Esophagus squamous epithelium (tissue), 5 donors: ENCODE measurements at places on chromosomes 5 and 9.
A peak's percentile ranks its signal among the peaks of the same experiment; 100 is the strongest.

- DNase-seq, result no peak
These were observed 101.9 kb downstream of the NFIB start for GRCh38 chr9:14212077-14212476.

DNA sequence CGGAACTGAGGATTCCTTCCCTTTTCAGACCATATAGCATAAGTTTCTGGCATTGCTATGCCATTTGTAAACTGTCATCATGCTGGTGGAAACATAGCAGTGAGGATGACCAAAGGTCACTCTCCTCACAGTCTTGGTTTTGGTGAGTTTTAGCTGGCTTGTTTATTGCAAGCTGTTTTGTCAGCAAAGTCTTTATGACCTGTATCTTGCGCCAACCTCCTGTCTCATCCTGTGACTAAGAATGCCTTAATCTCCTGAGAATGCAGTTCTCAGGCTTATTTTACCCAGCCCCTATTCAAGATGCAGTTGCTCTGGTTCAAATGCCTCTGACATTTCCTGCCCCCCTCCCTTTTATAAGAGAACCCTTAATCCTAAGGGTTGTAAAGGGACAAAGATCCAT lies 26.7 kb upstream of the GRIA1 start:
- no peak for DNase-seq

DNA sequence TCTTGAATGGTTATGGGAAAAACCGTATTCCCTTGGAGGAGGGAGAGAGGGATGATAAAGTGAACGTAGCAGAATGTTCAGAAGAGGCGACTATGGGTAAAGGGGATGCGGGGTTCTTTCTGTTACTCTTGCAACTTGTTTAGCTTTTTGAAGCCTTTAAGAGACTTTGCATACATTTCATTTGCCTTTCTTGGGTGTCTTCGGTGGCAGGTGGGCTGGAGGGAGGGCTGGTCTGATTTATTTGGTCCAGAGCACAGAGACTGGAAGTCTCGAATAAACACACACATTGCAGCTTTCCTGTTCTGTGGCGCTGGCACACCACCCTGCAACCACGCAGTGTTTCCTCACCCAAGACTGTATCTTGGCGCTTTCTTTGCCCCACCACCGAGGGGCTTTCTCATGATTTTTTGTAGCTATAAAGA lies 23.2 kb downstream of the TTF1 start:
- DNase-seq, result no peak

GRCh38 chr9:8917956-8918739 lies 1118.6 kb upstream of the DMAC1 start:
- DNase-seq, result no peak

GRCh38 chr9:83154821-83155220 lies 91.9 kb upstream of the RASEF start:
- no peak for DNase-seq

DNA sequence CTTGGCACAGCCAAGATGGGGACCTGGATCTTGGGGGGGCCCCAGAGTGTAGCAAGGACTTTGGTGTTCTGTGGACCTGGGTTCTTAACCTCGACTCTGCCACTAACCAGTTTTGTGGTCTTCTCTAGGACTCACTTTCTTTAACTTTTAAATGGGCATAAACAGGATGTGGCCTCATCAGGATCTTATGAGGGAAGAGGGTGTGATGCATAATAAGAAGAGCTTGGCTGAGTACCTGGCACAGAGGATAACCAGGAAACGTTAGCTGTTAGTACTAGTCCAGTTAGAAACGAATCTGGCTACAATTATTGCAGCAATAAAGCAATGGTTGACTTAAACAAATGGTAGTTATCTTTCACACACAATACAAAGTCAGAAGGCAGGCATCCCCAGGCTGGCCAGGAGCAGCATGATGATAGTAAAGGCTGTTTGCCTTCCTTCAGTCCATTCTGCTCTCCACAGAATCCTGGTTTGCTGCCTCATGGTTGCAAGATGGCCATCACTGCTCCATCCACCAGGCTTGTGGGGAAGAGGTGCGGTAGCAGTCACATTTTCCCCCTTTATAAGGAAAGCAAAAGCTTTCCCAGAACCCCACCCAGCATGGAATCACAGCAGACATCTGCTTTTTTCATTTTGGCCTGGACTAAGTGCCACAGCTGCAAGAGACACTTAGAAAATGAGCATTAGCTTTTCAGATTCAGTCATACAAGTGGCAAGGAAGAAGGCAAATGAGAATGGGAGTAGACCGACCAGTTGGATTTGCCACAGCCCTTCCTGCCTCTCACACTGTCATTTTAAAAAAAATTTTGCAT lies 225.0 kb downstream of the AOPEP start:
- no peak for DNase-seq

- DNase-seq, result no peak
These were observed 55.6 kb upstream of the LMX1B start for GRCh38 chr9:126558051-126558665.

DNA sequence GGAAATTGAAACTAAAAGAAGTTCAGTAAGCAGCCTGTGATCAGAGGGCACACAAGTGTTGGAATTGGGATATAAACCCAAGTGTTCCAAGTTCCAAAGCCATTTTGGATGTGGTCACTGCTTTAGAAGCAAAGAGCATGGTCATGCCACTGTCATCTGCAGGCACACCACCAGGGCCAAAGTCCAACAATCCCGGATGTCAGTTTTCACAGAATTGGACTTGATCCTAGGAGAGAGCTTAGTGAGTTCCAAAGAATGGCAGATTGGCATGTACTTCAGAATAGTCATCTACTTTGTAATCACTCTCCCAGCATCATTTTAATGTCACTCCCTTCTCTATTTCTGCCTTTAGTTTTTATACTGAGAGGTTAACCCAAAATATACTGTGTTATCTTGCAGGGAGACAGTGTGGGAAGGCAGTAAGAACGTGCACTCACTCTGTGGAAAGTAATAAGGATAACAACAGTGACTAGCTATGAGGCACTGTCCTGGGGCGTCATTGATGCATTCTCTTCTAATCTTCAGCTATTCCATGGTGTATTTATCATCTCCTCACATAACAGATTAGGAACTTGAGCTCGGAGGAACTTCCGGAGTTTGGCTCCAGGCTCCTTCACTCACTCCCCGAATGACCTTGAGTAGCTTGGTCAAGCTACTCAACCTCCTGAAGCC lies 388.0 kb downstream of the ACTL7B start:
- DNase-seq, result no peak

- no peak for DNase-seq
These were observed 514.2 kb downstream of the BNC2 start for GRCh38 chr9:16356196-16356765.

GRCh38 chr9:125745018-125745417 lies 2.2 kb upstream of the PBX3 start:
- no peak for DNase-seq

DNA sequence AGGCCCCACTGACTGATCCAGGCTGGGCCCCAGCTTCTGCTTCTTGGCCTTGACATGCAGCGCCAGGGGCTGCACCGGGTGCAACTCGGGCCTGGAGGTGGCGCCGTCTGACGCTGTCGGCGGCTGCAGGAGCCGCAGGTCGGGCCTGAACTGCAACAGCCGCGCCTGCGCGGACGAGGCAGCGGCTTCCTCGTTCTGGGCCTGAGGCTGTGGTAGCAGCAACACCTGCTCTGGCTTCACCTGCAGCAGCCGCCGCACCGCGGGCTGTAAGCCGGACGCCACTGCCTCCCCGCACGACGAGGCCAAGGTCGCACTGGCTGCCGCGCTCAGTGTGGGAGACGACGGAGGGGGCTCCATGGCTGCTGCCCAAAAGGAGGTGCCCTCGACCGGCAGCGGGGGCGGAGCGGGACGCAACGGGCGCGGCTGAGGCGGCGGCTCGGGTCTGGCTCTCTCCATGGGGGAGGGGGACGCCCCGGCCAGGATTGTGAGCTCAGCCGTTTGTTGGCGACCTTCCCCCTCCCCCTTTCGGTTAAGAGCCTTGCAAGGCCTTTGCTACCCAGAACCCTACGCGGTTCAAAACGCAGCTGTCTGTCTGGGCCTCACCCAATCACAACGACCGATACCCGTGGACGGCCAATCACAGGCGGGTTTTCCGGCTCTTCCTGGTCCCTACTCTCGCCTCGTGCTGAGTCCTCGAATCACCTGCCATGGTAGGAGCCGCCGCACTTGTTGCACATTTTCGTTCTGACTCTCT lies 438 bp downstream of the SOX30 start:
- peak; percentile 15 for DNase-seq

GRCh38 chr5:137398154-137398553 lies 101.0 kb downstream of the SPOCK1 start:
- DNase-seq, result no peak

DNA sequence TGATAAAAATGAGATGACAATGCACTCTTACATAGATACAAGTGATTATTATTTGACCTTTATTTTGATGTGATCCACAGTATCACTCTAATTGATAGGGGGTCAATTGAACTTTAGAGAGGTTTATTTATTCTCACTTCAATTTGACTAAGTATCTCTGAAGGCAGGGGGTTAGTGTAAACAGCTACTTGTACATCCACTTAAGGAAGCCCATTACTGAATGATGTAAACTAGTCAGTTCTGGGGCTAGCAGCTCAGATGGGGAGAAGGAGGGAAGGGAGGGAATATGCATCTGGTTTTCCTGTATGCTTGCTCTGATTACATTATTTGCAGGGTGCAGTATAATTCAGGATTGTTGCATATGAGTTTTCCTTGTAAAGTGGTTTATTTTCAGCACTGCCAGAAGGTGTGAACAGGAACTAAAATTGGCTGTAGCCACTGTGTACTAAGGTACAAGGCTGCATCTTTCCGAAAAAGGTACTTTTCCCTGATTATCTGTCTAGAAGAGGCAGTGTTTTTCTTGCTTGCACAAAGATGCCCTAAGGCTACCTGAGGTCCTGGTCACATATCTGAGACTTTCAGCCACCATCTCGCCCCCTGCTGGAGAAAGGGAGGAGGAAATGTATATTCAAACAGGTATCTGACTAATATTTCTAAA lies 51.2 kb downstream of the MRPS27 start:
- DNase-seq, result no peak

GRCh38 chr9:131608493-131609037 lies 63.2 kb downstream of the PRRT1B start:
- DNase-seq, result no peak

- no peak for DNase-seq
These were observed 41.9 kb downstream of the MTRR start for GRCh38 chr5:7910738-7911428.

- no peak for DNase-seq
These were observed 85.6 kb downstream of the RAD23B start for GRCh38 chr9:107368696-107369095.

DNA sequence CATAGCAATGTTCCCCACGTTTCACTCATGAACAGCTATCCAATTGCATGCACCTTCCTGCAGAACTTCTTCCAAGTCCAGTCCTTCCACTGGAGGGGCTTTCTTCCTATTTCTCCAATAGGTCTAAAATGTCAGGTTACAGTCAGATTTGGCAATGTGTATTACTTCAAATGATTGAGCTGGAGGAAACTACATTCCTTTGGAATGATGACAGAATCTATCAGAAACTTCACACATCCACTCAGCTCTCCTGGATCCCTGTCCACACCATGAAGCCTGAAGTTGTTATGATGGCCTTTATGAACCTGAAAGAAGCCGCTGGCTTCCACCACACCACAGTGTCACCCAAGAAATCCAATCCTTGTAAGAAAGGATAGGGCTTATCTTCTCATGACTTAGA lies 32.2 kb downstream of the FBXW2 start:
- DNase-seq, result no peak

GRCh38 chr9:93450945-93451815 lies at the start of gene FAM120A:
FAM120A (plus strand) TSS chr9:93451685; CDS start chr9:93451916, 231 bp downstream.
- DNase-seq, result peak; percentile 9

DNA sequence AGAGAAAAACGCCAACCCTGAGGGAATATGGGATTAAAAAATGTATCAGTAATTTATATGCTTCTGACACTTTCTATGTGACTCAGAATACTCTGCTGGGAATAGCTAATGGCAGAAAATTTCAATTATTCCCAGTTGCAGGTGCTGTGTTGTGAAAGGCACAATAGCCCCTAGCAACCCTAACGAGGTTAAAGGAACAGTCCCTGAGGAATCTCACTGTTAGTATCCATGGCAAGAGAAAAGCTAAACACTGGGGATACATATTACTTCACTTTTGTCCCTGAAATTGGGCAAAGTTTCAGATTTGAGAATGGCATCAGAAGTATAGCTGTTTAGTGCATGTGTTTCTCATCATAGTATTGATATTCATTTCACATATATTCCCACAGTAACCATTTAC lies 555.0 kb downstream of the RAB3C start:
- no peak for DNase-seq

GRCh38 chr9:34143116-34143515 lies 16.6 kb upstream of the DCAF12 start:
- no peak for DNase-seq

- no peak for DNase-seq
These were observed 1.8 kb upstream of the FAT2 start for GRCh38 chr5:151592855-151593408.

DNA sequence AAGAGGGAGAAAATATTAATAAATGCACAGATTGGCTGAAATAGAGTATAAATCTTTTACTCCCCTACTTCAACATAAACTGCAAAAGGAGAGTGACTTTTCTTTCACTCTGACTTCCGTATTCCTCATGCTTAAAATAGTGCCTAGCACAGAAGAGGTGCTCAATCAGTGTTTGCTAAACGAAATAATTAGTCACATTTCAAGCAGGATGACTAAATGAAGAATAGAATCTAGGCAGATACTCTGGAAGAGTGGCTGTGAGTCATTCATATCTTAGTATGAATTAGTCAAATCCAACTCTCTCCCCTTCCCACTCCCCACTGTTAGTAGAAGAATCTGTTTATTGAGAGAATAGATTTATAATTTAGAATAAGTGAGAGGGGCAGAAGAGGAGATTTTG lies 4.8 kb downstream of the CD274 start:
- no peak for DNase-seq

GRCh38 chr9:36718612-36719011 lies 145.9 kb downstream of the MELK start:
- no peak for DNase-seq

- DNase-seq, result no peak
These were observed 13.9 kb upstream of the ADAMTSL1 start for GRCh38 chr9:18459962-18460584.

DNA sequence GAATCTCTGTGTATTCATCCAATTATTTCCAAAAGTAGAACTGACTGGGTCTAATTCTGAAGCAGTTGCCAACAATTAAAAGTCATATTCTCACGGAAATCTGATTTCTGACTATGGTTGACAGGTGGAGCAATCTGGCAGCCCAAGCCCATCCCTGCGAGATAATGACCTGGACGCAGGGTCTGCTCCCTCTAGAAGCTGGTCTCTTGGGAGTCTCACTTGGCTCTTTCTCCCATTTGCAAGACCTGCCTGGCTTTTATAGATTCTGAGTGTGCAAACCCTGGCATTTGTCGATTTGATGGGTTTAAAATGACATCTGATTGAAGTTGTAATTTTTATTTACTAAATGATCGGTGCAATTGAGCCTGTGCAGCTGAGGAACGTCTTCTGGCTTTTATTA lies 49.4 kb upstream of the NEURL1B start:
- no peak for DNase-seq

- DNase-seq, result no peak
These were observed 50.0 kb downstream of the HRH2 start for GRCh38 chr5:175707751-175708375.

GRCh38 chr5:17190242-17190778 lies 27.1 kb upstream of the BASP1 start:
- no peak for DNase-seq
